Right hindlimb (tissue), 1 donor: ENCODE measurements at places on chromosomes 5 and 9.
A peak's percentile ranks its signal among the peaks of the same experiment; 100 is the strongest.

- DNase-seq: no peak
Observed at GRCh38 chr5:69271376-69271775, 36.7 kb downstream of the CDK7 start.

DNA sequence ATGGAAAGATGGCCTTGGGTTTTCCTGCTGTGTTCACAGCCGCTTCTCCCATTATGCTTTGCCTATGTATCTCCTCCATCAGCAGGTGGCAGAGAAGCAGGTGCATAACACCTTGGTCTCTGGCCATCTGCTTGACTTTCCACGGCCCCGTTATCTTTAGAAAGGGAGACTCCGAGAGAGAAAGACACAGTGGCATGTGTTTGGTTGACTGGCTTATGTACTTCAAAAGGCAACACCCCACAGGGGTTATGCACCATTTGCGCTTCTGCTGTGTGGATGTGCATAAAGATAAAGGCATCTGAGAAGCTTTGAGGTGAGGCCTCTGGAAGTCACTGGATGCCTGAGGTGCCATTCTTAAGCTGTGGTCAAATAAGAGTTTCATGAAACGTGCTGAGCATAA lies 138.4 kb downstream of the EGFLAM start:
- DNase-seq: no peak

DNA sequence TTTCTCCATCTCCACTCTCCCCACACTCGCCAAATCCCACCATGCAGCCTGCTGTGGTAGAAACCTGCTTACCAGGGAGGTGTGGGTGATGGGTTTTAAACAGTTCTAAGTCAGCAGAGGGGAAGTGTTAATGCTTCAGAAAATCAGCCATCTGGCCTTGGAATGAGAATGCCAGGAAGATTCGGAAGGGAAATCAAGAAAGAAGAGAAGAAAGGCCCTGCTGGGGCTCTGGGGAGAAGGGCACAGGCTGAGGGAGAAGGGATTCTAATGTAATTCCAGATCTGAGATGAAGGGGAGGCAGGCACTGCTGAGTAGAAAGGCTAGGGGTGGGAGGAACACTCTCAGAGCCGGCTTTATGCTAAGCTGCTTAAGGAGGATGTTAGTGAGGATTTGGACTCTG lies 434.7 kb upstream of the DMAC1 start:
- no peak for DNase-seq

DNA sequence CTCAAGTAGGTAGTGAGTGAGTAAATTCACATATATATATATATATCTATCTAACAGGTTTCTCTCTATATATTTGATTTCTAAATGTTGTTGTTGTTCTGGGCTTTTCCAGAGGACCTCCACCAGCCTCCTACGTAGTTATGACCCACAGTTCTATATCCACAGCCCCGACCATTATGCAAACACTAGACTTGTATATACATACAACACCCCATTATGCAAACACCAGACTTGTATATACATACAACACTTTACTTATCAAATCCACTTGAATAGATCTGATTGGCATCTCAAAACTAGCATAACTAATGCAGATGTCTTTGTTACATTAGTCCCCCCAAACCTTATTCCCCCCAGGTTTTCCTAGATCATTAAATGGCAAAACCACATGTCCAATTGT lies 108.7 kb downstream of the JAKMIP2 start:
- DNase-seq: no peak

GRCh38 chr5:9784231-9784630 lies 154.1 kb upstream of the TAS2R1 start:
- DNase-seq: no peak

- peak; percentile 19 for DNase-seq
Observed at GRCh38 chr9:129331772-129332500, 153.9 kb upstream of the IER5L start.

- no peak for DNase-seq
Observed at GRCh38 chr5:154654486-154655371, 100.4 kb upstream of the LARP1 start.

GRCh38 chr5:37631939-37632338 lies 207.9 kb downstream of the GDNF start:
- DNase-seq: no peak

GRCh38 chr9:7266911-7267595 lies 509.3 kb downstream of the KDM4C start:
- peak; percentile 25 for DNase-seq

DNA sequence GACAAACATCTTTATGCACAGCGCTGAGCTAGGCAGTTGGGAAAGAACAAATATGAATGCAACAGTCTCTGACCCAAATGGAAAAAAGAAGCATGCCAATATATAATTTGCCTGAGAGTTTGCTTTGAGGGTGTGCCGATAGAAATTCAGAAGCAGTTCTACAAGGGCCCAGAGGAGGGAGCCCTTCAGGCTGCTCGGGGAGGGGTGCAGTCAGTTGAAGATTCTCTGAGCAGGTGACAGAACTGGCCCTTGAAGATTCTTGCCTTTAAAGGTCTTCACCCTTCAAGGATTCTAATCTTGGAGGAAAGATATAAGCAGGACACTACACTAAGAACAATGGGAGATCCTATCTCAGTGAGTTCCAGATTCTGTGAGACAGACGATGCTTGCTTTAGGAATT lies 3.7 kb upstream of the PAPPA start:
- no peak for DNase-seq

GRCh38 chr9:127087836-127088235 lies 34.6 kb downstream of the ANGPTL2 start:
- DNase-seq: no peak

DNA sequence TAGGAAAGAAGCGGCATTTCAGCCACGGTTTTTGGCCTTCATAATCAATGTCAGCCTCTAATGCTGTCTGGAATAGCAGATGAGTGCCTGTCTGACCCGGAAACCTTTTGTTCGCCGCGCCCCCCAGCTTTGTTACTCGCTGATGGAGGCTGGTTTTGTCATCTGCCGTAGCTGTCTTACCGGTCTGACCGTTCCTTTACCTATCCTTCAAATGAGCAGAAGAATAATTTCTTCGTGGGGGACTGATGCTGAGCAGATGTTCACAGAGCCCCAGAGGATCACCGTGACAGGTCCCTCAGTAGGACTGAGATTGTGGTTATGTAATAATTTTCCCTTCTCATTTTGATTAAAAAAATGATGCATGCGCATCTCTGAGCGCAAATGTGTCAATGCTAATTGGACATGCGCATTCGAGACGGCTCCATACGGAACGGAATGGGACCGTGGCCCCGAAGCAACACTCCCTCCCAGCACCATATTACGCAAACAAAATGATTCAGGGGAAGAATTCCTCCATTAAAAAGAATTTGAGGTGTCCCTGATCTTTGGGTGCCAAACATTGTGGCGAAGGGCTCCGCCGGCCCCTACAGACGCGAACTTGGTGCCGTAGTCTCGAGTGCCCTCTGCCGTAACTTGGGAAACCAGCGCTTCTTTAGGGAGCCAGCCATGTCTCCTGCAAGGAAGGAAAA lies 27.6 kb downstream of the TLX3 start:
- peak; percentile 63 for DNase-seq

DNA sequence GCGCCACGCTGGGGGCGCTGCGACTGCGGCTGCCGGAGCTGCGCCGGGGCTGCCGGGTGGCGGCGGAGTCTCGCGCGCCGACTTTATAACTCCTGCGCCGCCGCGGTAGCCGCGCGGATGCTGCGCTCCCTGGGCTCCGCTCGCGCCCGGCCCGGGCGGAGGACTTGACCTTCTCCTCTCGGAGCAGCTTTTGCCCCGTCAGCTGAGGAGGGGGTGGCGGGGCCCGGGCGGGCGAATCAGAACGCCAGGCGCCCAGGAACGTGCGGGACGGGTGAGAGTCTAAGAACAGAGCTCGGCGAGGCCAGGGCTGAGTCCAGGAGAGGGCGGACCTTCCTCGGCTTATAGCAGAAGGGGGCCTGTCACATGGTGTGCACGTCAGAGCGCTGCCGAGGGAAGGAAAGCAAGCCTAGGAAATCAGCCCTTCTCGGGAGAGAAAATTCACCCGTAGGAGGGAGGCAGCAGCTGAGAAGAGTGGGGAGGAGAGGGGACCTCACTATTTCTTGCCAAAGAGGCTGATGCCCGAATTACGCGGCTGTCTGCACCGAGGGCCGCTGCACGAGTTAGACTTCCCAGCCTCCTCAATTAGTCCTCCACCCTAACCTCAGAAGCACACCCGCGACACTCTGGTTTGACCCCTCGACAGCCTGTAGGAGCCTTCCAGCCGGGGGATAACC lies at the start of gene FOXD1:
FOXD1 (minus strand) TSS at position 315 of the 674 bp plus-strand sequence. CDS start 415 bp downstream, outside the sequence.
- DNase-seq: peak; percentile 89

DNA sequence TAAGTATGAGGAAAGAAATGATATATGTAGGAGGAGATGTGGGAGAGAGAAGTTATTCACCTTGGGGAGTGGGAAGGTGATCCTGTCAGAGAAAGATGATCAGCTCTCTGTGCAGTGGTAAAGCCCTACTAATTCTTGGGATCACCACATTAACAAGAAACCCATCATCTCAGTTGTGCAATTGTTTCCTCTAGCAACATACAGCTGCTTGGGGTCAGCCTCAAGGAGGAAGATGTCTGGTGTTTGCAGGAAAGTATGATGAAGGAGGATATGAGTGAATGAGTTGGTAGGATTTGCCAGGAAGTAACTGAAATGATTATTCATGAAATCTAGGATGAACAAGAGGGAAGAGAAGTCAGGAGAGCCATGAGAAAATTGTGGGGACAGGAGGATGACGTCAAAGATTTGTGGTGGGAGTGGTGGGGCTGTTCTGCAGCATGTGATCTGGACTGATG lies 50.1 kb downstream of the TNFSF8 start:
- no peak for DNase-seq

- DNase-seq: no peak
Observed at GRCh38 chr5:88895681-88896501, 12.9 kb upstream of the MEF2C start.

- DNase-seq: peak; percentile 91
Observed at GRCh38 chr9:136847826-136848392, 1.3 kb upstream of the PHPT1 start.

- DNase-seq: no peak
Observed at GRCh38 chr9:12212860-12213259, 480.3 kb upstream of the TYRP1 start.

GRCh38 chr9:70673844-70674243 lies 259.4 kb upstream of the KLF9 start:
- DNase-seq: no peak

GRCh38 chr9:17484906-17485305 lies 94.0 kb upstream of the SH3GL2 start:
- DNase-seq: no peak

DNA sequence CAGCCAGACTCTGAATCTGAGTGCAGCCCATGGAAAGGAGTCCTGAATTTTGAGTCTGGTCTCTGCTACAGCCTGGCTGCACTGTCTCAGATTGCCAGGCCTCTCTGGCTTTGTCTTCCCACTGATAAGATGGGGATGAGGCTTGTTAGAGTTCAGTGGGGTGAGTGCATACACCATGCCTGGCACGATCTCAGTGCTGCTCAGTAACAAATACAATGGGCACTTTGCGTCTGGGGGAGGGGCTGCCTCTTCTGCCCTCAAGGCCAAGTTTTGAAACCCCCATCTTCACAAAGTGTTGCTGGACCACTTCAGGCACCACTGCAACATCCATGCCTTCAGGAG lies 49.0 kb downstream of the PPARGC1B start:
- no peak for DNase-seq

DNA sequence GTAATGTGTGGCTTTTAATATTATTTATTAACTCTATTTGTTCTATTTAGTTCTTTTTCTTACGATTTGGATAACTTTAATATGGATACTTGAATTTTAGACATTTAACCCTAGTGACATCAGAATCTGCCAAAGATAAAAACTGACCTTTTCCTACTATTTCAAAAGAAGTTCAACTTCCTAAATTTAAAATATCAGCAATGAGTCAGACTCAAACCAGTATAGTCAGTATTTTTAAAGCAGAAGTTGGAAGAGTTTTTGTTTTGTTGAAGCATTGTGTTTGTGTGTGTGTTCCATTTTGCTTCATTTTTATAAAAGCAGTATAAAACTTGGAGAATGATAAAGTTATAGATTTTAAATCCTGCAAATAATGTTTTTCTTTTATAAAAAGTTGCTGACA lies 251.8 kb upstream of the RASA1 start:
- DNase-seq: no peak

DNA sequence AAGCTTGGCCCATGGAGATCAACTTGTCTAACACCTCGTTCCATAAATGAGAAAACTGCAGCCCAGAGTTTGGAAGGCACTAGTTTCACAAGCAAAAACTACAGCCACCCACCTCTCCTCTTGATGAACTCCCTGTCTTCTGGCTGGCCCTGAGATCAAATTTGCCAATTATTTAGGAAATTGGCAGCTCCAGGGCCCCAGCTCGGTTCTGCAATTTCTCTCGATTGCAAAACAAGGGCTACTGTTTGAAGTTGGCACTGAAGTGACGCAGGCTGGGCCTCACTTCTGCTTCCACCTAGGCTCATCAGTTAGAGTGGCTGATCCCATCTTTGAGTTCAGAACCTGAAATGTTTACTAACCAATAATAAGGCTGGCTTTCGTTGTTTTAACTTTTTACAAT lies 3.7 kb upstream of the GPX3 start:
- DNase-seq: no peak

GRCh38 chr5:123599171-123599570 lies 87.2 kb downstream of the CSNK1G3 start:
- no peak for DNase-seq

DNA sequence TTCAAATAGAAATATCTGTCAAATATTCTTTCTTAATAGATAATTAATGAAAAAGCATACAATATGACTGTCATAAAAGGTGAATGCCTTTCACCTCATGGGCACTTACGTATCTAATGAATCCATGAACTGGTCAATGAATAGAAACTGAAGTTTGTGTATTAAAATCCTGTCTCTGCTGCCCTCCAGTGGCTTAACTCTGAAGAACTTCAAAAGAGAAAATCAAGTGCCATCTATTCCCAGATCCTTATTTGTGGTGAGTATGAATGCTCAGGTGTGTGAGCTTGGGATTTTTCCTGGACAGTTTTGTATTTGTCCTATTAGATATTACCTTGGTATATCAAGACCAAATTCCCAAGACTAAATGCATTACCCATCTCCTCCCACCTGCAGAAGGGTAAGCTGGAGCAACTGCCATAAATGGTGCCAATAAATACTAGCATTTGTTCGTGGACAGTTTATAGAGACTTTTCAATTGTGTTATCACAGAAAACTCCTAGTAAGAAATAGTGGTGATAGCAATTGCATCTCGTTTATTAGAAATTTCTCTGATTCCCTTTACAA lies 44.0 kb upstream of the SVEP1 start:
- DNase-seq: no peak

- no peak for DNase-seq
Observed at GRCh38 chr9:97981846-97982682, 1.1 kb upstream of the ANP32B start.
